ENCODE measurements at places on chromosomes 5 and 9.

- no peak for DNase-seq
These were observed 33.0 kb upstream of the PWWP2A start for GRCh38 chr5:160152287-160152686.

DNA sequence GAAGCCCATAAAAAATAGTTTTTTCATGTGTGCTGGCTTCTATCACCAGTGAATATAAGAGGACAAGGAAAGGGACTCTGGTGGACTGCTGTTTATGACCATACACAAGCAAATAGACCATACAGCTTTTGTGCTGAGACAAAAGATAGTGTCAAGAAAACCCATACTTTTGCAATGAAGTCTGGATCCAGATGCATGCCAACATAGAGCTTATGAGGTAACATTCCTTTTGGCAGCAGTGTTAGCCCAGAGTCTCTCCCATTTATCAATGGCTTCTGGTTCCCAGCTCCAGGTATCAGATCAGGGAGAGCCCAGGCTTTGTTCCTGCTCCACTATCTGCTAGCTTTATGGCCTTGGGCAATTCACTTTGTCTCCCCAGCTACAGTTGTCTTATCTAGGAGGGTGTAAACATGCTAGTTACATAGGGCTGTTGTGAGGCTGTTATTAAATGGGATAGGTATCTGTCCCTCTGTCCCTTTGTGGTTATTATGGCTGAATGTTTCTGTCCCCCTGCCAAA, 55.6 kb downstream of the CCDC192 start:
- no peak for DNase-seq

DNA sequence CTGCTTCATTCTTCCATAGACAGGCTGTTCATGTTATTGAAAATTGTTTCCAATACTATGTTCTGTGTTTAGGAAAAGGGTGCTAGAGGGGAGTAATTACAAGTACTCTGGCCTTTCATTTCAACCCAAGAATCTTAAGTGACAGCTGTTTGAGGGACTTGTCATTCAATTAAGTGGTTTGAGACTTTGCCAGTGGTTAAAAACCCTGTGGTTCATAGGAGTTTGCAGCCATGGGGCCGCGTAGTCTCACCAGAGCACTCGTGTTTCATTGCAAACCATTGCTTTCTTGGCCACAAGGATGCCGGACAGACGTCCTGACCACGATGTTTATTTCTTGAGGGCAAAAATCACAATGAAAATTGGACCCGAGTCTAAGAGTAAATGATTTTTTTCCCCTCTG, 248.8 kb downstream of the NNT start:
- no peak for DNase-seq

DNA sequence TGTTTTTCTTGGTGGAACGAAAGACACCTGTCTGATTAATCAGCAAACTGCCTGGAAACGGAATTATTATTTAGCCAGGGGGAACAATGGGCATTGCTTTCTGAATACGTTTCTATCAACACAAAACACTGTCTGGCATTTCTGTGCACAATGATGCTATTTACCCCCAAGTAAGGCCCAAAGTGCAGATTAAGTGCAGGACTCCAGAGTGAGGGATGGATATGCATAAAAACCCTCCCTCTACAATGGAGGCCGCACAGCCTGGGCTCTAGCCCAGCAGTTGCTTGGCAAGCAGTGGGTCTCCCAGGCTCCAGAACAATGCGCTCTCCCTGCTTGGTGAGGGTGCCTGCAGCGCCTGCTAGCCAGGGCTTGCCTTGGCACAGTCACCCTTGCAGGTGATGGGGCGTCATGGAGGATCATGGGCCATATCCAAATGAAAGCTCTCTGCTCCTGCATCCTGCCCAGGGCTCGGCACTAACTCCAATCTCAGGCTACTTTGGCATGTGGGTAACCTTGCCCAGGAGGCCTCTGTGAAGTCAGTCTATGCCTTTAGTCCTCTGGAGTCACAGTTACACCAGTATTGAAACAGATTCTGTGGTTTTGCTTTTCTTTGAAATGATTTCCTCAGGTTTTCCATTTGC, 11.5 kb upstream of the SPATA24 start:
- no peak for DNase-seq

DNA sequence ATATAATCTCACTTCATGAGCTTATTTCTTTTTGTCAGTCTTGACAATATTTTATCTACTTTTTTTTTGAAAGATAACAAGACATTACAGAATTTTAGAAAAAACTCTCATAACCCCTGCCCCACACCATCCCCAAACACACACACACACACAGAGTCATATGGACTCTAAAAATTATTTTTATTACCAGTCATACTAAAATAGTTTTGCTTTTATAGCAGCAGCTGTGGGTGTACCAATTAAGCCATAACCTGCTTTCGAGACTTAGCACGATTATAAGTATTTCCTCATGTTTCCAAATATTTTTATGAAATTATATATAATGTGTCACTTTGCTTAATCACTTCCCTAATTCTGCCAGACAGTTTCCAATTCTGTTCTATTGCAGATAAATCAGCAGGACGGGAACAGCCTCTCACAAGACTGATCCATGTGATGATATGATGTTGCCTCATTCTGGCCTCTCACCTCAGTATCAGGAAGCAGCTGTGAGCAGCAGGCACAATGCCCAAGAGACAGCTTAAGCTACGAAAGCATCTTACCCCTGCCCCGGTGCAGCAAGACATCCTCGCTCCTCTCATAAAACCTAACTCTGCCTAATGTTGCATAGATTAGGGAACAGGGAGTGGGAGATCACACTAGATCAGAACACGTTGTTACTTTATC, 7.0 kb downstream of the PDCL start:
- DNase-seq = no peak

- no peak for DNase-seq
These were observed 36.1 kb downstream of the PAPPA start for GRCh38 chr9:116189683-116190082.

DNA sequence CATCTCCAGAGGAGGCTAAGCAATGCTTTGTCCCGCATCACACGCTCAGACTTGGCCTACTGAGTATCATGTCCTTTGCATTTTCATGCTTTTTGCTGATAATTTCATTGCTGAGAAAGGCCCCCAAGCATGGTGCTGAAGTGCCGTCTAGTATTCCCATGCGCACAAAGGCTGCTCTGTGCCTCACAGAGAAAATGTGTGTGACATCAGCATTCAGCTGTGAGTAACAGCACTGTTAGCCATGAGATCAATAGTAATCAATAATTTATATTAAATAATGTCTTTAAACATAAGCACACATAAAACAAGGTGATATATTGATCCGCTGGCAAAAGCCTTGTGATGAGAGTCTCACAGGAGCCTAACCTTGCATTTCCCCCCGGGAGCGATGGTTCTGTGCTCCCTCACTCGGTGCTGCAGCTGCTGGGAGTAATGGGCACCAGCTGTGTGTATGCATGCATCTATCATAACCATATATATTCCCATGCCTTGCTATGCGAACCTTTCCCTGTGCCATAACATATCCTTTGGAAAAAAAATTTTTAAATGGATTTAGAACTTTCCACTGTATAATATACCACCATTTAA, 50.4 kb upstream of the RNF130 start:
- DNase-seq = no peak

GRCh38 chr9:14156046-14156445, 157.9 kb downstream of the NFIB start:
- DNase-seq = no peak

GRCh38 chr5:28009576-28009975, 971.2 kb upstream of the CDH9 start:
- DNase-seq = no peak

DNA sequence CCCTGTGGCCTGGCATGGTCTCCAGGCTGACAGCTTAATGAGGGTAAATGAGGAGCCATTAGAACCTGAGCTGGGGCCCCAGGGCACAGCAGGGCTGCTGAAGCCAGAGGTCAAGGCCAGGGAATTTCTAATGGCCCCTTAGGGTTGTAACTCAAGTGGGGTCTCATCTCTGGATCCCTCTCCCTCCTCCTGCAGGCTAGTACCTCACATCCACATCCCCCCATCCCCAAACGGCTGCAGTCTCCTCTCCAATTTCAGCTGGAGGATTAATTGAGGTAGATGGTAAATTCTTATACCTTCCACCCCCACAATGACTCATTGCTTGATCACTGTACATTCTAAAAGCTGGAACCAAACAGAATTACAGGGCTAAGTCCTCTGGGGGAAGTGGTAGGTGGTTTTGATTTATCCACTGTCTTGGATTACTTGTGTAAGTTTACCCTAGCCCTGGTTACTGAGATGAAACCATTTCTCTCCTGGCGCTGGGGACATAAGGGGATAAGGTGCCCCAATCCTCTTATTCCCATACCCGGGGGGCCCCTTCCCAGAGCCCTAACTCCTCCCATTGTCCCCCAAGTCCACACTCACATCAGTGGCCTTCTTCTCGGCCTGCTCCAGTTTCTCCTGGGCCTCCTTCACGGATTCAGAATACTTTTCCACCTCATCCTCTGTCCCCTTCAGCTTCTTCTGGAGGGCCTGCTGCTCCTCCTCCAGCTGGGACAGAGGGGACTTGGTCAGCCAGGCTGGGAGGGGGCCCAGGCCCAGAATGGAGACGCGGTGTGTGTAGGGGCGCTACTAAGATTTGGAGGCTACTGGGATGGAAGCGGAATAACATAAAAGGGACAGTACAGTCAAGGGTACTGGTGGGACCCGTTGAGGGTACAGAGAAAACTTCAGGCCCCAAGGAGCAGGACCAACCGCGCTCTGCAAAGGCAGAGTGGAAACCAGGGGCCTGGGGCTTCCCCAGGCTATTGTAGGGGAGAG, 875 bp downstream of the TPM2 start:
- peak; percentile 20 for DNase-seq

GRCh38 chr5:131783357-131783756, 13.5 kb downstream of the FNIP1 start:
- no peak for DNase-seq

Measured in activated CD4-positive, alpha-beta T cell treated with anti-CD3 and anti-CD28 coated beads, Interleukin-2, amount 50 U/mL, for 24 hours (primary cell).